RPMI8226 (cell line): ENCODE measurements at places on chromosomes 4 and X.

- no peak for DNase-seq
Measured at GRCh38 chr4:74014332-74014731, 15.9 kb upstream of the CXCL5 start.

- no peak for DNase-seq
Measured at GRCh38 chrX:46587158-46587557, 13.6 kb downstream of the CHST7 start.

GRCh38 chr4:46934726-46935125 is 25.7 kb upstream of the COX7B2 start:
- no peak for DNase-seq

- no peak for DNase-seq
Measured at GRCh38 chr4:145828802-145829485, 109.7 kb downstream of the ZNF827 start.

- peak; percentile 42 for DNase-seq
Measured at GRCh38 chr4:109462297-109462696, 28.7 kb downstream of the SEC24B start.

- DNase-seq, result peak; percentile 61
Measured at GRCh38 chrX:48945517-48946348, 11.7 kb downstream of the OTUD5 start.

DNA sequence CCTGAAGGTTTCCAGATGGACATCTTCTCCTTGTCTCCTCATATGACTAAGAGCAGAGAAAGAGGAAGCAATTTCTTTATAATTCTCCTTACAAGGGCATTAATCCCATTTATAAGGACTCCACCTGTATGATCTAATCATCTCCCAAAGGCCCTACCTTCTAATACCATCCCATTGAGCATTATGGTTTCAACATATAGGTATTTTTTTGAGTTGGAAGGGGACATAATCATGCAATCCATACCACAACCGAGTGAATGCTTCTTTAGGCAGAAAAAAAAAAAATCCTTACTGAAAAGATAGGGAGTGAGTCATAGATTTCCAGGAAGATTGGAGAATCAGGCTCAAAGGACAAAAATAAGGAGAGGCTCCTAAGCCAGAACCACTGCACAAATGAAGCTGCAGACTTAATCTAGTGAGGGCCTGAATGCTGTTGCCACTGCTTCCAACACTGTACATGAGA is 312.5 kb upstream of the HS3ST1 start:
- no peak for DNase-seq

GRCh38 chrX:40411340-40412111 is 169.2 kb upstream of the ATP6AP2 start:
- peak; percentile 32 for DNase-seq

GRCh38 chr4:125739760-125740159 is 425.0 kb downstream of the FAT4 start:
- DNase-seq, result no peak

DNA sequence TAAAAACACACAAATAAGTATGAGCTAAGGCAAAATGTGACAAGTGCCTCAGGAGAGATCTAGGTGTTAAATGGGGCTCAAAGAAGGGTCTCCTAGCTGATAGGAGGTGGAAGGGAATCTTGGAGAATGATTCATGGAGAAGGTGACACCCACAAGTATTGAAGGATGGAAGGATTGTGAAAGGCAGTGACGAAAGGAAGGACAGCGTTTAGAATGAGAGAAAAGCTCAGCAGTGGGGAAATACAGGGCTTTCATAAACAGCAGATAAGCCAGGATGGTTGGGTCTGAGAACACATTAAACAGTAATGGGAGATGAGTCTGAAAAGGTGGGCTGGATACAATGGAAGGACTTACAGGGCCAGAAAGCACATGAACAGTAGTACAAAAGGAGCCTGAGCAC is 11.5 kb downstream of the ANXA5 start:
- no peak for DNase-seq

DNA sequence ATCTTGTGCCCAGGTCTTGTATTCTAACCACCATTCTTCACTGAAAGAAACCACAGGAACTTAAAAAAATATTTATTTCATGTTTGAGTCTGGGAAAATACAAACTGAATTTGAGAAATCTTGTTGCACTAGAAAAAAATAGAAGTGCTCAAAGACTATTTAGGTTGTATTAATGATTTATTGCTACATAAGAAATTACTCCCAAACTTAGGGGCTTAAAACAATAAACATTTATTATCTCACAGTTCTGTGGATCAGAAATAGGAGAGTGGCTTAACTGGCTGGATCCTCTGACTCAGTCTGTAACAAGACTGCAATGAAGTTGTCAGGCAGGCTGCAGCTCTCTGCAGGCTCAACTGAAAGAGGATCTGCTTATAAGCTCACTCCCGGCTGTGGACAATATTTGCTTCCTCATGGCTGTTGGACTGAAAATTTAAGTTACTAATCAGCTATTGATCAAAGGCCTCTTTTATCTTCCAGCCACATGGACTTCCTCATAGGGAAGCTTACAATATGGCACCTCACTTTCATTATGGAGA is 295.4 kb upstream of the FAM241A start:
- DNase-seq, result no peak

DNA sequence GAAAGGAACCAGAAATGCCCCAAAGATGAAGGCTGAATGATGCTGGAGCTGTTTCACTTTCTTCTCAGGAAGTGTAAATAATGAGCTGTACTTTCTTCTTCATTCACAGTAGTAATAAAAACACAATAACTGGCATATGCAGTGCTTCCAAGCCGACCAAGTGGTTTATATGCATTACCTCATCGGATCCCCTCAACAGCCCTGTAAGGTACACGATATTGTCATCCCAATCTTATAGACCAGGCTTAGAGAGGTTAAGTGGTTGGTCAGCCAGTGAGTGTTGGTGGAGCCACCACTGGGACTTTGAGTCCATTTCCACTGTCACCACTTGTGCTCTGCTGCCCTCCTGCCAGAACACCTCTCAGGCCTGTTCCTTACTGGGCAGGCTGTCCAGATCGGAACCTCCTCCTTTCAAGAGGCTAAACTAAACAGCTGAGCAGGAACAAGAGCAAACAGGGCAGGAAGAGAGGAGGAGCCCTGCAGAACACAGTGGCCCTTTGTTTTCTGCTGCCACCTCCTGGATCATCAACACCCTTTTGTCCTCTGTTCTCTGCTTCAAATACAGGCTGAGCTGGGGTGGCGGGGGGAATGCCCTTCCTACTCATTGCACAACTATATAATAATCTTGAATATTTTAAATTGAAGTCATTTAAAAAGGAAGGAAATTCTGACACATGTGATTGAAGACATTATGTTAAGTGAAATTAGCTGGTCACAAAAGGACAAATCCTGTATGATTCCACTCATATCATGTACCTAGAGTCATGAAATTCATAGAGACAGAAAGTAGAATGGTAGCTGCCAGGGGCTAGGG is 112.5 kb upstream of the ATP6AP2 start:
- DNase-seq, result peak; percentile 33

DNA sequence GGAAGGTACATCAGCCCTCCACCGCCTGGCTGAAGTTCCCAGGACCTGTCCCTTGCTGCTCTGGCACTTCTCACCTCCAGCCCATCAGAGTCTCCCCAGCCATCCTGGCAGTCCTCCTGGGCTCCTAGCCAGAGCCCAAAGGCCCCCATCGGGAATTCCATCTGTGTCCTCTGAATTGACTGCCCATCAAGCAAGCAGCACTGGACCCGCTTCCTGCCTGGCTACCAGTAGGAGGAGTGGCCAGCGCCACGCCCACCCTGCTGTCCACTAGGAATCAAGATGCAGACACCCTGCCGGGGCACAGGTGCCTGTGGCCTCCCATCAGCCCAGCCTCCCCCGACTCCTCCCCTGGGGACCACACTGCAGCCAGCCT is 47.2 kb downstream of the C4orf50 start:
- no peak for DNase-seq

- no peak for DNase-seq
Measured at GRCh38 chr4:79852305-79852730, 220.7 kb downstream of the ANTXR2 start.

DNA sequence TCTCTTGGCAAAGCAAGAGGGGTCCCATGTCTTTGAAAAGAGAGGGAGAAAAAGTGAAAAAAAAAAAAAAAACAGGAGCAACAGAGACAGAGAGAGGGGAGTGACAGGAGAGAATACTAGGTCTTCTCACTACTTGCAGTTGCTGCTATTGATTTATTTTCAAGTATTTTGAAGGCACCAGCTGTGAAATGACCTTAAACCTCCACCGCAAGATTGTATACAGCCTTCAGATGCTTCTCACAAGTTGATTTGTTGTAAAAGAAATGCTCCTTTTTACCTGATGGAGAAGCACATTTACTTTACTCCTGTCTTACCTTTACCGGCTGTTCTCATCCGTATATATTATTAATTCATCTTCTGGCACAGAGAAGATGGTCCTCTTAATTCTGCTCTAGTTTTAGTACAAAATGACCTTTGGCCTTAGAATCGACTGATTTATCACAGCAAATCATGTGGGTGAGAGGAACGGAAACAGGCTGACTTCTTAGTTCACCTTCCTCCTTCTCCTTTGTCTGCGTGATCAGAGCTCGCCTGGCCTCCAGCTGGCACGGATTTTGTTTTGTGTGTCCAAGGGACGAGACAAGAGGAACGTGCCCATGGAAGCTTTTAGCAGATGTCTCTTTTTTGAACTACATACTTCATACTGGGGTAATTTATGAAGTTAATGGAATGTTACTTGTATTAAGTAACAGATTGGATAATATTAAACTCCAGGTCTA is 82.4 kb upstream of the PACRGL start:
- peak; percentile 31 for DNase-seq

DNA sequence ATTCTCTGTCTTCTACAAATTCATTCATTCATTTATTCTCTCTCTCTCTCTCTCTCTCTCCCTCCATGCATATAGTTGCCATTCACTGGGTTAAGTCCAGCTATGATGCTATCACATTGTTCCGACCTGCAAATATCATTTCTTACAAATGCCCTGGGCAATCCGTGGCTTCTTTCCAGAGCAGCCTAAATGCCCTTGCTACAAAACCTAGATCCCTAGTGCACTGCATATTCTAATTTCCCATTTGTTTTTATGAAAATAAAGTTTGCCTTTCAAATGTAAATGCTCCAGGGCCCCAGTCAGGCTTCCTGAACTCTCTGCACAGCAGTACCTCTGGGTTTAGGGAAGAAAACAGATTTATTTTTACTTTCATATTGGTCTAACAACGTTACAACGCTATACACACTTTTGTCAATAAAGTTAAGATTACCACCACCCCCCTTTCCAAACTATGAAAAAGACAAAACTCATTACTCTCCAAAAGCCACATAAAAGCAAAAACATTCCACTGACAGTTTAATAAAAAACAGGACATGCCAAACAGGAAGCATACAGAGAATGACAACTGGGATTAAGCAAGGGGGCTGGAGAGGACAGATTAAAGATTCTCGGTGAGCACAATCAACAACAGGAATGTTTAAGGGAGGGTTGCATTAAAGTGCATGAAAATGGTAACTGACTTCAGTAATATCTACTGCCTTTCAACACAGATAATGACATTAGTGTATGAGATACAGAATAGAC is 104.3 kb downstream of the USP46 start:
- no peak for DNase-seq

DNA sequence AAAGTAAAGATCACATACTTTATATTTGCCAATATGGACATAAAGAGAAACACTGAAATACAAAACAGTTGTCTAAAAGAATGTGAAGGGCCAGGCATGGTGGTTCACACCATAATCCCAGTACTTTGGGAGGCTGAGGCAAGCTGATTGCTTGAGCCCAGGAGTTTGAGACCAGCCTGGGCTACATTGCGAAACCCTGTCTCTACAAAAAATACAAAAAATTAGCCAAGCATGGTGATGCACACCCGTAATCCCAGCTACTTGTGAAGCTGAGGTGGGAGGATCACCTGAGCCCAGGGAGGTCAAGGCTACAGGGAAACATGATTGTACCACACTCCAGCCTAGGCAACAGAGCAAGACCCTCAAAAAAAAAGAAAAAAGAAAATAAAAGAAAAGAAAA is 11.8 kb downstream of the RBM47 start:
- DNase-seq, result no peak

- peak; percentile 21 for DNase-seq
Measured at GRCh38 chr4:190020790-190021717, 6.0 kb downstream of the FRG2 start.

DNA sequence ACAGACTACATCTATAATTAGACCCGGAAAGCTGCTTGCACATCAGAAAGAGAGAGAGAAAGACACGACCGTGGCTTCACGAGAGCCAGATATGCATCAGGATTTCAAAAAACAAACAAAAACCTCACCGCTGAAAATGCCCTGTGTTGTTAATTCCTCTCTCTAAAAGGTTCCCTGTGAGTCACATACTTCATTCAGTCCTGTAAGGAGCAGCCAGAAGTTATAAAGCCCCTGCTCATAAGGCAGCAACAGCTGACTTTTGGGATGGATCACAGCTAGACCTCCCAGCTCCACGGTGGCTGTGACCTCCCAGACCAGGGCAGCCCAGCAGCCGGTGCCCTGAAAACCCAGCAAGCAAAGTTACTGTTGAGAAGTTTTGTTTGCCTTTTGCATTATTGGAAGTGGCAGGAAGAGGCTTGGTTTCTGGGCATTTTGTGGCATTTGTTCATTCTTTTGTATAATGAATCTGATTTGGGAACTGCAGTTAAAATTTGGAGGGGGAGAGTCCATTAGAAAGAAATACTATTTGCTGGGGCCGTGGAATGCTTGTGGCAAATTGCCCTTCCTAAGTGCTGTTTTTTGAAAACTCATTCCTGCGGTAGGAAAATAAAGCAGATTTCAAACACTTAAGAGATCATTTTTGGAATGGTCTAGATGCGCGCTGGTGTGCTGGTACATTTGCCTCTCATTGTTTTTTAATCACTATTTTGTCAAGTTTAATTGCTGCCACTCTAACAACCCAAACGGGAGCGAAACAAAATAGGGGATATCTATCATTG is 520.4 kb downstream of the BCOR start:
- DNase-seq, result no peak

GRCh38 chr4:4408576-4409335 is 21.9 kb downstream of the NSG1 start:
- no peak for DNase-seq

DNA sequence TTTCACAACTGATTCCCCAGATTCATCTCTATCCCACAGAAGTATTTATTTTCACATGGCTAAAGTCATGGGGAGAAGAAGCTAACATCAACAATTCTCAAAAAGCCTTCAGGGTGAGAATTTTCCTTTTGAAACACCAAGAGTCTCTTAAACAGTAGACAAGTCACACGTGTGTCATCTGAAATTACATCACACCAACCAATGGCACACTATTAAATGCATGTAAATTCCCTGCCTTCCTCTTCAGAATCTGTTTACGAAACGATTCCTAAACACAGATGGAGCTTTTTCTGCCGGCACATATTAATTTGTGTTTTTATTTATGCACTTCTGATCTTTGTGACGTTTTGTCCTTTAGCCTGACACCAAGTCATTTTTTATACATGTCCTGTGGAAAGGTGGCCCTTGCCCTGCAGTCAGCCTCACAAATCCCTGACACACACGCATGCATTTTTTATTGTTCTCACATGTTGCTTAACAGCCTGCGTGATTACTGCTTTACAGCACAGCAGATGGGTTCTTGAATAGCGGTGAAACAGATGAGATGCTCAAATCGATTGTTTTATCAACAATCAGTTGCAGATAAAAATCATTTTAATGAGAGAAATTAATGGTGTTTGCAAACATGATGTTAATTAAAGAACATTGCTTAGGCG is 735.9 kb upstream of the TENM3 start:
- DNase-seq, result no peak

GRCh38 chrX:124415115-124415800 is 68.9 kb downstream of the SH2D1A start:
- peak; percentile 3 for DNase-seq

- DNase-seq, result no peak
Measured at GRCh38 chr4:160353548-160353947, 1250.7 kb downstream of the RAPGEF2 start.
